GM19239 (cell line): ENCODE measurements at places on chromosomes 3 and 15.

GRCh38 chr3:181622365-181622764, 89.4 kb upstream of the SOX2 start:
- no peak for DNase-seq

DNA sequence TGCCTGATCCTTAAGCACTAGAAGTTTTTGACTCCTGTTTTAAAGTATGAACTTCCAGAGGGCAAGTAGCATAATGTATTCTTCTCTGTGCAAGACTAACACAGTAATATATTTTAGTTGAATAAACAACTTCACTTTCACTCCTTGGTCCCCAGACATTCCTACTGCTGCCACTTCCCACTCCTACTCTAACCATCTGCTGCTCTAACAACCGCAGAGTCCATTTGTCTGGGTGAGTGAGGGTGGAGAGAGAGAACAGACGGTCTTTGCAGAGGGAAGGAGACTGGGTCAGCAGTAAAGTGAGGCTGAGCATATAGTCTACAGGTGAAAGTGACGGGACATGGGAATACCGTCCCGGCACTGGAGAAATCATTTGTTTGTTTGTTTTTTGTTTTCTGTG, 301.0 kb upstream of the SLCO3A1 start:
- DNase-seq = no peak

DNA sequence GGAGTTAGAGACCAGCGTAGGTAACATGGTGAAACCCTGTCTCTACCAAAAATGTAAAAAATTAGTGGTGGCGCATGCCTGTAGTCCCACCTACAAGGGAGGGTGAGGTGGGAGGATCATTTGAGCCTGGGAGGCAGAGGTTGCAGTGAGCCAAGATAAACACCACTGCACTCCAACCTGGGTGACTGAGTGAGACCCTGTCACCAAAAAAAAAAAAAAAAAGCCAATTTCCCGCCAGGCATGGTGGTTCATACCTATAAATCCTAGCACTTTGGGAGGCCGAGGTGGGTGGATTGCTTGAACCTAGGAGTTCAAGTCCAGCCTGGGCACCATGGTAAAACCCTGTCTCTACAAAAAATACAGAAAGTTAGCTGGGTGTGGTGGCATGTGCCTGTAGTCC, 6.9 kb downstream of the CNOT10 start:
- DNase-seq = no peak

DNA sequence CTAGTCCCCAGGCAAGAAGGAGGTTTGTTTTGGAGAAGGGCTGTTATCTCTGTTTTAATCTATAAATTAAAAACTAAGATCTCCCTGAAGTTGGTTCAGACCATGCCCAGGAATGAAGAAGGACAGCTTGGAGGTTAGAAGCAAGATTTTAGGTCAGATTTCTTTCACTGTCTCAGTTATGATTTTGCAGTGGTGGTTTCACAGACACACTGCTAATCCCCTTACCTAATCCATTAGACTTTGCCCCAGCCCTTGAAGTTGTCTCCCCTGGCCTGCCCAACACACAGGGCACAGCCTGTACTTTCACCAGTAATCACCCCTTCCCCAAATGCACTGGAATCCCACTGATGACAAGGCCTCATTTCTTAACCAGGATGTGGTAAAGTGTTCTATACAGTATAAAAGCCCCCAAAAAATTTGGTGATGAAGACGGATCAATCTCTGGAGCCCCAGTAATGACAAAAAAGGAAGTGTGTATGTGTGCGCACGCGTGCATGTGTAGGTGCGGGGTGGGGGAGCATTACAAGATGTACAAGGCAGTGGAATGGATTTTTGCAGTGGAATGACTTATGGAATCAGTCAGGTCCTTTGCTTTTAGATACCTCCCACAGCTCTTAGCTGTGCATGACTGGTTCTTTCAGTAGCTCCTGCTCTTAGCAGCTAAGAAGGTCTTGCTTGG, 73.1 kb upstream of the TERB2 start:
- no peak for DNase-seq

DNA sequence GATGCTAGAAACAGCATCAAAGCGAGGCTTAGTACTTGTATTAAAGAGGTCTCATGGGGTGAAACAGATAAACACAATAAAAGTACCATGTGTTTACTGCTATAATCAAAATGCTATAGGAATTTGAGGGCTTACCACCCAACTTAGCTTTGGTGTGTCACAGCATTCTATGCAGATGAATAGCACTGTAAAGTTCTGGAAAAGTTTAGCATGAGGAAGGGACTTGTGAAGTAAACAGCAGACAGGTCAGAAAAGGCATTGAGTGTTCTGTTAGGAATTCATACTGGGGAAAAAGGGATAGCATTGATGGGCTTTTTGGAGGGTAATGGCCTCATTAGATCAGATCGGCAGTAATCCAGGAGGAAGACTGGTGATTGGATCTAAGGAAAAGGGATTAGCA, 505.3 kb downstream of the NLGN1 start:
- DNase-seq = no peak

DNA sequence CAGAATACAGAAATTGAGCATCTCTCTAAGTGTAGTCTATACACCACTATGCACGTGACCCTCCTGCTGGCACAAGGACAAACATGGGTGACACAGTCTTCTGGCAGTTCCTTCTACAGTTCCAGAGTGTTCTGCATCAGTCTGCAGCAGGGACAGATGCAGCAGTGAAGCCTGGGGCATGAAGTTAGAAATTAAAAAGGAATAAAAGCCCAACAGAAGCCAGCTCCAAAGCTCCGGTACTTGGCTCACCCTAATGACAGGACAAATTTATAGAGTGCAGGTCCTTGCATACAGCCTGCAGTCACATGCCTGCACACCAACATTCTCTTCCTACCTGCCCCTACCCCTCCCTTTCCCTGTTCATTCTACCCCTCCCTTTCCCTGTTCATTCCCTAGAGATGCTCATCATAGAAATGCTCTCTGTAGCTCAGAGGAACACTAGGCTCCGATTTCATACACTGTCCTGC, 15.0 kb downstream of the UACA start:
- no peak for DNase-seq

- DNase-seq = peak; percentile 27
Observed at GRCh38 chr15:94306700-94307650, 75.6 kb downstream of the MCTP2 start.

DNA sequence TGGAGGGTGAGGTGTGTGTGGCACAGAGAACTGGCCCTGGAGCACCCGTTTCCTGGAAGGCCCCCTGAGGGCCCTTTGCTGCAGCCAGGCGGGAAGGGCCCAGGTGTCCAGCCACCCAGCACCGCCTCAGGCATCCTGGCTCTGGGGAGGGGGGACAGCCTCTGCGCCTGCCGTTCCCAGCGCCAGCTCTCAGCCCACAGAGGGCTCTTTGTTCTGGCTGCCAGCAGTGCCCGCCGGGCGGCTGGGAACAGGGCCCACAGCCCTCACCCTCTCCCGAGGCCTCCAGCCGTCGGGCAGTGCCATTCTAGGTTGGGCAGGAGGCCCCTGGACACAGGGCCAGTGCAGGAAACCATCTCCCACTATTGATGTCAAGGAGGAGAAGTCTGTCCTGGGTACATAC, 8.3 kb downstream of the SLC38A3 start:
- DNase-seq = no peak

GRCh38 chr3:139547666-139548065, 8.1 kb upstream of the RBP1 start:
- DNase-seq = no peak

DNA sequence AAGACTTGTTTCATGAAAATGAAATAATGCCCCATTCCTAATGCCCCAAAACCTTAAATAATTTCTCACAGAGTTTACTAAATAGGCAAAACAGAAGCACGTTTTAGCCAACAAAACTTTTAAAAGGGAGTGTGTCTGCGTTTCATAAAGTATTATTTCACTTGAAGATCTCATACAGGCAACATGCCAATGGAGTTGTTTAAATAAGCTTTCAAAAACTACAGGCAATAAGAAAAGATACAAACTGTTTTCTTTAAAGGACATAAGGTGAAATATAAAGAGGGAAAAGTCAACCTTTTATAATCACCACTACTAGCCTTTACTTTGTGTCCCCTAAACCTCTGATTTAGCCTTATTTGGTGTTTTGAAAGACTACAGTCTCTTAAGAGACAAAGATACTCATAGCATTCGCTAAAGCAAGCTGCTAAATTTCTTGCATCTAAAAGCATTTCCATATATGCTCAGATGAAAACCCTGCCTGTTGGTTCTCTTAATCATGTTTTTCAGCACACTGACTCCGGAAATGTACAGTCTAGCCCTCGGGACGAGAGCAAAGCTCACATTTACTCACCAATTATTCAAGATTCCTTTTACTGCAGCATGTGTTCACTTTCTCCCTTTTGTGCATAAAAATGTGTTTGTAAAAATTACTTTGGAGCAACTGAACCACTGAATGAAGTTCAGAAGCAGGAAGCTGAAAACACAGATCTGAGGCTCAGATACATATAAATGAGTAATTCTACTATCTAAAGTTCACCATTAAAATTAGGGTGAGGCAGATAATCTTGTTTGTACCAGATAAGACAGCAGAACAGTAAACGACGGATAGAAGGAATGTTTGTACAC, 119.0 kb downstream of the GOLIM4 start:
- DNase-seq = no peak

- DNase-seq = no peak
Observed at GRCh38 chr15:90315278-90315982, 36.7 kb upstream of the ZNF774 start.

DNA sequence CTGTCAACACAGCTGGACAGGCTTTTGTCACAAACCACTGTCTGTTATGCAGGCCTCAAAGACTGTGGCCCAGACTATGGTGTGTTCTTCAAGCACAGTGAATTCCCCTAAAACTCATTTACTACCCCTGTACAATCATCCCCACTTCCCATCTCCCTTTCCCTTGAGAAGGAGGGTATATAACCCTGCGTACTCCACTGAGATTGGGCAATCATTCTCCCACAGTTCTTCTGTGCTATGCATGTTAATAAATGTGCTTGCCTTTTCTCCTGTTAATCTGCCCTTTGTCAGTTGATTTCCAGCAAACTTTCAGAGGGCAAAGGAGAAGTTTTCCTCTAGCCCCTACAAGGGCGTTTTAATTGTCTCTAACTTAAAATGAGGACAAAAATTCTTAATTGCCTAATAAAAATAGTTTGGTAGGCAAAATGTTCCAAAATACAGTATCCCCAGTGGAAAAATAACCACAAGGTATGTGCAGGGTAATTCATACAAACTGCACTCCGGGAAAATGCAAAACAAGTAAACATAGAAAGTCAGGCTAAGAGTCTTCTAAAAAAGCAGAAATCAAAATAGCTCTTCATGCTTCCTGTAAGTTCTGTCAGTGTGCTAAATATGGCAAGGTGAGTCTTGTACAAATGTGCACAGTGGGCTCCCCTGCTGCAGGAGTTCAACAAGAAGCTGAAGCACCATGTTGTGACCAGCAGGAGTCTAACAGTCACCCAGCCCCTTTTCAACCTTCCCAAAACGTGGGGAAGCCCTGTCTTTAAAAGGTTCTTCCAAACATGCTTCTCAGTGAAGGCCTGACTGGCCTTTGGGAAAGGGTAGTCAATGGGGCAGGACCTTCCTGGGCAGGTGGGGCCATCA, 10.2 kb downstream of the ATP10A start:
- no peak for DNase-seq

GRCh38 chr3:184317201-184317600, 2.8 kb downstream of the EIF4G1 start:
- no peak for DNase-seq

- no peak for DNase-seq
Observed at GRCh38 chr15:48695827-48696573, 50.5 kb upstream of the FBN1 start.

DNA sequence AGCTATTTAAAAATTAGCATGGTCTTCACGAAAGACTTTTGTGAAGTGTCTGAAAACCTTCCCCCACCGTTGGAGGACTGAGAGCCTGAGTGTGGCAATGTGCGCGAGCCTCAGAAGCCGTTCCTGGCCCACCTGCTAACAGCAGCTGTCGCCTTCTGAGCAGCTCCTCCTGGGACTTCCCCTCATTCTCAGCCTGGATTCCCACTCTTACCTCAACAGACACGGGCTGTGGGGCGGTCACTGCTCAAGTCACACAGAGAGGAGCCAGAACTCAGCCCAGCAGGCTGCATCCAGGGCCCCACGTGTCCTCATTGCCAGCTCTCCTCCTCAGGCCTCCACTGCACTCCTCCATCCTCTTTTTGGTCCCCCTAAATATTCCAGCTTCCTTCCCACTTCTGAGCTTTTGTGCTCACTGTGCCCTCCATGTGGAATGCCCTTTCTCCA, 7.8 kb downstream of the DNASE1L3 start:
- no peak for DNase-seq

DNA sequence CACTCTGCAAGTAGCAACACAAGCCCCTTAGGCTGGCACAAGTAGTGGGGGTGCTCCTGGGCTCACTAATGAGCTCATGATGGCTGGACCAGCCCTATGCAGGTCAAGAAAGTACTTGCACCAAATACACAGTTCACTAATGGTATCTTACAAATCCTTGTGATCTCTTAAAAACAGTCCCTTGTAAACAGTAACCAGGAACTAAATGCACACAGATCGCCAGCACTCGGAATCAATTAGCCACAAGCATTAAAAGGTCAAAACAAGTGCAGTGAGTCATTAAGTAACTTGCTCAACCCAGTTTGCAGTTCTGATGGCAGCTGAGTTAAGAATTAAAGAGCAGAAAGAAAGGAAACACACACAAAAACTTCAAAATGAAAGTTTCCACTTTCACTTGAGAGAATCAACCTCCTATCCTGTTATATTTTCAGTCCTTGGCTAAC, 43.2 kb downstream of the ARHGEF3 start:
- DNase-seq = peak; percentile 39

GRCh38 chr15:79930516-79930915, 33.7 kb upstream of the MTHFS start:
- no peak for DNase-seq

GRCh38 chr15:70093481-70094319, 4.0 kb downstream of the TLE3 start:
- no peak for DNase-seq

DNA sequence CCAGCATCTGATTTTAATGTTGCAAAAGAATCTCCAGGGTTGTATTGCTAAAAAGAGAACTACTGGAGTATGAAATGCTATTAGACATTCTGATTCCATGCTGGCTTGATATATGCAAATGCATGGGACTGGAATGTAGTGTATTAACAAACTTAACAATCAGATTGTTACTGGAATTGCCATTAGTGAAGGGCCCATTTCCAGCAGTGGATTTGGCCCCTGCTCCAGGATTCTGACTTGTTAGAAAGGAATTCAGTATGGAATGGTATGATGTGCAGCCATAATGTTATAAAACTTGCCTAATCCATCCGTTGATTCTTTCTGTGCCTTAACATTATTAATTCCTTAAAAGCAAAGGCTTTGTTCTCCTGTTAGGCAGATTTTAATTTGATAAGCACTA, 7.9 kb downstream of the ARRDC4 start:
- no peak for DNase-seq

GRCh38 chr3:89434621-89435380, 327.4 kb downstream of the EPHA3 start:
- DNase-seq = no peak

GRCh38 chr3:187211532-187212195, 14.4 kb downstream of the RTP1 start:
- no peak for DNase-seq

DNA sequence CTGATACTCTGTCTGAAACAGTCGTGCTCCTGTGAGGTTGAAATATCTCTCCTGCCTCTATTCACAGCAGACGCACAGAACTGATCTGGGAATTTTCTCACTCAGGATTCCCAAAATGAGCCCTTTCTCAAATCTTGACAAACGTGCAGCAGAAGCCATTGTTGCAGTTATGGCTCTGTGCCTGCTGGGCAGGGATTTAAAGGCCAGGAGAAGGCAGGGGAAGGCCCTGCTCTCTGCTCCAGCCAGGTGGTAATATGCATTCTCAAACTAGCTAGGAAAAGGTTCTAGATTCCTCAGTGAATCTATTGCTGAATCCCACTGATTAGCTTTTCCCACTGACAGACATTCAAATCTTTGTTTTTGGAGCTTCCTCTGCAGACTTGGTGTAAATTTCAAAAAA, 2.2 kb downstream of the MINAR1 start:
- DNase-seq = no peak
